Osteoblast (primary cell): ENCODE measurements at places on chromosomes 5 and 9. TPM values are rescaled to one million over a fixed set of nuclear protein-coding genes. Genes with fewer than 3 reads are reported as not detected.

The F12 gene
- total RNA-seq, result not detected in 2 replicates

- no peak for DNase-seq
Observed at GRCh38 chr5:10213316-10213715, 36.4 kb downstream of the ATPSCKMT start.

DNA sequence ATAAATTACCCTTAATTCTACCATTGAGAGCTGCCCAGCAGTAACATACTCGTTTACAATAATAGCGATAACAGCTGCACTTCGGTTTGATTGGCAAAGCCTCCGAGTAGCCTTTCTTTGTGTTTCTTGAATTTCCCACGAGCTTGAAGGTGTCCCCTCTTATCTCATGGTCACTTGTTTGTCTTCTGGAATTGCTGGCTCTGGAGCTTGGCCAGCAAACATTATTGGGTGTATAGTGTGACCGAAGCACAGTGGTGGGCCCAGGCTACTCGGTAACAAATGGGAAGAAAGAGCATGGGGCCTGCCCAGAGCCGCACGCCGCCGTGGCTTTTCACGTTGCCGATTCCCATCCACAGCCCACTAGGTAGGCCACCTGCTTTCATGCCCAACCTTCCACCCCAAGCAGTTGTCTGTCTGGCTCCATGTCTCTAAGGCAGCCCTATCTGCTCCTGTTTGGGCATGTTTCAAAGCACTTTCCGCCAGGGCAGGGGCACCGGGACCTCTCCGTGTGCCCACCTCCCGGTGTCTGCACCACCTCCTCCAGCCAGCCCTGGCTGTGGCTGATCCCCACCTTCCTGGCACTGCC is 8.7 kb downstream of the STKLD1 start:
- DNase-seq, result peak; percentile 49

The MORN5 gene
- 0.36 TPM in 1 of 2 replicates, not detected in the other for total RNA-seq

DNA sequence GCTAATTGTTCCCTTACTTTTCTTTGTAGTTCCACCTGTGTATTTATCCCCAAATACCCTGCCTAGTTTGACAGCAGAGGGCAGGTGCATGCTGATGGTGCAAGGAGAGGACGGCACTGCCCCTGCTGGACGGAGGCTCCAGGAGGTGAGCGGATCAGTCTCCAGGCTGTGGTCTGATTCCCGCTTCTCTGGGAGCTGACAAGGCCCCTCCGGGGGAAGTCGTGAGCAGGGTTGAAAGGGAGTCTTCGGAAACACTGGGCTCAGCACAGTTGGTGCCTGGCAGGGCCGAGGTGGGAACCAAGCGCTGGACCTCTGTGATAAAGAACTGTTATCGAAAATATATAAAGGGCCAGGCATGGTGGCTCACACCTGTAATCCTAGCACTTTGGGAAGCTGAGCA is 52.9 kb downstream of the RASGEF1C start:
- peak; percentile 53 for DNase-seq

The RAI14 gene
- 138 and 149 TPM in 2 replicates for total RNA-seq

The TAF11L5 gene
- not detected in 2 replicates for total RNA-seq

- no peak for DNase-seq
Observed at GRCh38 chr5:178182158-178182876, 4.9 kb downstream of the GMCL2 start.

DNA sequence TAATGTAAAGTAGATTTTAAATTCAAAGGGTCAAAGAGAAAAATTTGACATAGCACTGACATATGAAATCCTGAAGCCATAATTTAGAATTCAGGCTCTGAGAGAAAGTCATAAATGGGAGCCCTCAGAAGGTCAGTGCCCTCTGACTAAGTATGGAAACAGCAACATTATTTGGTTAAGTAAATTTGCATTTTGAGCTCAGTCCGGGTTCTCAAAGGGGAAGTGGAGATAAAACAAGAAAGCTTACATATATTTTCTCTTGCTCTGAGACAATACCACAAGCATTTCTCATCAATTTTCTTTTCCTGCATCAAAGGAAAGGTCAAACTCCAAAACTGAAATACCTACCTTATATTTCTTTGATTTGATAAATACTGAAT is 348.0 kb downstream of the SEMA5A start:
- DNase-seq, result no peak

DNA sequence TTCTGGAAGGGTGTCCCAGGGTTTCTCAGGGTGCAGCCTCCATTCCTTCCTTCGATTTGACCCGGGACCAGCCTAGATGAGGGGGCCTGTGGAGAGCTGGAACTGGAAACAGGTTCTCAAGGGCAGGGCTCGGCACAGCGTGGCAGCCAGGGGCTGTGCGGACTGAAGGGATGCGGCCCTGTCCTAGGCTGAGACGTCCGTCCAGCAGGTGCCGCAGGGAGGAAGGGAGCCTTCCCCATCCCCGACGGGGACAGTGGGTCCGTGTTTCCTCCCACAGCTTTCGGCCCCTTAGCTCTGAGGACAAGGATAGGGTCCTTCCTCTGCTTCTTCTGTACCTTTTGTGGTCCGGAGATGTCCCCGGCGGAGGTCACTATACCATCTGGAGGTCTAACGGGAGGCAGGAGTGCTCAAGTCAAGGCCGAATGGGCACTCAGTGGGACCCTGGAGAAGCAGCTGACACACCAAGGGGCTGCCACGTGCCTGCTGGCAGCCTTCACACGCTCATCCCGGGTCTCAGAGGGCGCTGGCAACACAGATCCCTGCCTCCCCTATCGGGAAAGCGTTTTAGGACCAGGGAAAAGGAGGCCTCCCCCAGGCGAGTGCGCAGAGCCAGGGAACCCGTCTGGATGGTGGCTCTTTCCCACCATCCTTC is 49.9 kb downstream of the USP20 start:
- peak; percentile 54 for DNase-seq

DNA sequence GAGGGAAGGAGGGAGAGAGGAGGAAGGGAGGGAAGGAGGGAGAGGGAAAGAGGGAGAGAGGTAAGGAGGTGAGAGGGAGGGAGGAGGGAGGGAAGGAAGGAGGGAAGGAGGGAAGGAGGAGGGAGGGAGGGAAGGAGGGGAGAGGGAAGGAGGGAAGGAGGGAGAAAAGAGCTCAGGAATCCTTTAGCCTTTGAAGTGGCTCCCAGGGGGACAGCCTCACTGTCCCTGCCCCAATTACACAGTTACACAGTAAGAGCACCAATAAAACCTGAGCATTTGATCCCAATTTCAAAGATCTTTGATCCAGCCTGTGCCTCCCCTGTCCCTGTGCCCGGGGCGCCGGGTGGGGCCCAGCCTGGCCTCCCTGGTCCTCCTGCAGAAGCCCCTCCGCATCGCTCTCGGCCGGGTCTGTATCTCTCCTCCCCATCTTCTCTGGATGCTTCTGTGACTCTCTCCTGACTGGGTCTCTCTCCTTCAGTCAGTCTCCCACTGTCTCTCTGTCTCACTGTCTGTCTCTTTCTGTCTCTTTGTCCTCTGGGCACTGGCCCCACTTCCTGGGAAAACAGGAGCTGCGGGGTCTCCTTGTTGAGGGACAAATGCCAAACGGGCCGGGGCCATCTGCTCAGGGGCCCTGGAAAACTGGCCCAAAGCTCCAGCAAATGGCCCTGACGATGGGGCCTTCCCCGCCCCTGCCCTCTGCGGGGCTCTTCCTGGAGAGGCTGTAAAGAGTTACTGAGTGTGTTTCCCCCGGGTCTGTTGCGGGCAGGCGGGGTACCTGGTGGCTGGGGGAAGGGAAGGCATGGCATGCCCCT is 54.2 kb upstream of the EGFL7 start:
- DNase-seq, result no peak

The PLK2 gene
- 220 and 299 TPM in 2 replicates for total RNA-seq

DNA sequence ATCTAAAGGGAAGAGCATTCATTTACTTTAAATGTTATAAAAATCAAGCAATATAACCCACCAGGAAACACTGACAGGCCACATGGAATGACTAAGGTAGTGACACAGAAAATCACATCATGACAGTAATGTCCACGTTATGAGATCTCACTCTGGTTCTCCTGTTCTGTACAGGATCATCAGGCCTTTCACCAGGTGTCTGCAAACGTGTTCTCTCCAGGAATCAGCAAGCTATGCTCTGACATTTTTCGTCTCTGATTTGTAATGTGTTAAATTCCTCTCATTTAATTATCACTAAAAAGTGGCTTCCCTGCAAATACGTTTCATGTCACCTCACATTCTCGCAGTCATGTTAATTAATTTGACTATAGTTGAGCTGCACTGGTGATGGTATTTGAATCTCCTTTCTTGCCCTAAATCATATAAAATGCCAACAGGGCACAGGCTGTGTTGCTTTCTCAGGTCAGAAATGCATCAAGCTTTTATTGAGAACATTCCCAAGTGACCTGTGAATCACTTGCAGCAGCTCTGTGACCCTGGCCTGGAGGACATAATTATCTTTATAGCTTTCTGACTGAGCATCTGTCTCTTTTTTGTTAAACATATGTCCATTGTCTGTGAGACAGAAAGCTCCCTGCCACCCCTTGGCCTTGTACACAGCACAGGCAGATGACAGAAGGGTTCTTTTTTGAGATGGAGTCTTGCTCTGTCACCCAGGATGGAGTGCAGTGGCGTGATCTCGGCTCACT is 196.2 kb downstream of the DIRAS2 start:
- no peak for DNase-seq

The SLC1A1 gene
- 20.0 and 25.7 TPM in 2 replicates for total RNA-seq

DNA sequence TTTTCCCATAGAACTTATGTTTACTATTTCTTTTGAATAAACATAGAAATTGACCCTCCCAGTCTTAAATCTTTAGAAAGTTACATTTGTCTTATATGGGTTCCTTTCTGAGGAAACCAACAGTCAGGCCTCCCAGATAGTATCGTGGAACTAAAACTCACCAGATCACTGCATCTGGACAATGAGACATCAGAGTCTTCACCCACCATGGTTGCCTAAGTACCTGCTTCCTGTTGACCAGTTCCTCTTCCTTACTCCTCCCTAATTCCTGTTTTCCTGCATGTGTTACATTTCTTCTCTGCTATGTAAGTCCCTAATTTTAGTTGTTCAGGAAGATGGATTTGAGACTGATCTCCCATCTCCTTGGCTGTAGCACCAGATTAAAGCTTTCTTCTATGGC is 462.2 kb downstream of the DIRAS2 start:
- DNase-seq, result no peak

The TLR4 gene
- total RNA-seq, result 44.2 and 46.7 TPM in 2 replicates

DNA sequence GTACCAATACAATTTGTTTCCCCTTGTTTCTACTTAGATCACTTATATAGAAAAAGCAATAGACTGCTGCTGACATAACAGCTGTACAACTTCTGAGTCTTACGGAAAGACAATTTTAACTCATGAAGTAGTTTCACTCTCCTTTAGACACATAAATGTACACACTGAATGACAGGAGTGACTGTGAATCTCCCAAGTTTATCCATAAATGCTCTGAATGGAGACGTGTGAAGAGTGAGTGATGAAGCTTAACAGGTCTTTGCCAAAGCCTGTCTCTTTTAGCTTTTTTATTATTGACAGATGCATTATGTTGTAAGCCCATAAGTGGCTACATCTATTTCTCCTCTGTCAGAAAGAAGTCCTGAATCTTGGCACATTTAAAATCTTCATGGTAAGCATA is 265.9 kb downstream of the TRIM36 start:
- DNase-seq, result peak; percentile 15

GRCh38 chr5:109558952-109559351 is 130.8 kb upstream of the MAN2A1 start:
- DNase-seq, result no peak

The GPX8 gene
- 143 and 158 TPM in 2 replicates for total RNA-seq

The IFNA2 gene
- total RNA-seq, result not detected in 2 replicates

The ATP10B gene
- not detected in 2 replicates for total RNA-seq

DNA sequence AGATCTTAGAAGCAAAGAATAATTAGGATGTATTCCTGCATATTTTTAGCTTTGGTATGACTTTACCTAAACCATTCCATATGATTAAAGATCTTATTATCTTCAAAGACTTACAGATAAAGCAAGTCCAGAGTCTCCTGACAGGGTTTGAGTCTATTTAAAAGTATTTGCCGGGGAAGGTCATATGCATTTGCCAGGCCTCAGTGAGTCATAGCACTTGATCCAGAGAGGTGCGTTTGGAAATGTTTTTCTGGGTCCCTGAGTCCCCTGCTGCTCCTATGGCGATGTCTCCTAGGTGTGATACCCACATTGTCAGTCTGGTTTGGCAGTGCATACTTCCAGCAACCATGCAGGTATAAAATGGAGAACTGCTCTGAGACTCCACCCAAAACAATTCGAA is 217.0 kb downstream of the FBXL7 start:
- DNase-seq, result no peak

The SPATA31C1 gene
- total RNA-seq, result not detected in 2 replicates
